ENCODE measurements at places on chromosomes 3 and 15. TPM values are rescaled to one million over a fixed set of nuclear protein-coding genes. Genes with fewer than 3 reads are reported as not detected.

DNA sequence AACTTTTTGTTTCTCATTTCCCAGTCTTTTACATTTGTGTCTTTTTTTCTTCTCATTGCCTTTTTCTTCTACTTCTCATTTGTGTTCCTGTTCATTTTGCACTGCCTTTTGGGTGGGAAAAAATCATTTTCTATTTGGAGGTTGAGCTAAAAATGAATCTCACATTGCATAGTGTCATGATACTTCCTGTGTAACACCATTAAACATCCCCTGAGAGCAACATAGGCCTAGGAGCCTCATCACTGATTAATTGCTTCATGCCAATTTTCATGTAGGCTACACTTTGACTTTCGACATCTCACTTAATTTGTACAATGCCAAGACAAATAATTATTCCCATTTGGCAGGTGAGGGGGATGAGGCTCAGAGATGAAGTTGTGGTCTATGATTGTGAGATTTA, 279.2 kb downstream of the EDEM1 start:
- DNase-seq = no peak

EXD1 gene
- not detected for total RNA-seq

- no peak for DNase-seq
These were observed 281.6 kb downstream of the CNTN6 start for GRCh38 chr3:1374471-1374870.

GRCh38 chr3:35338186-35338585, 301.1 kb upstream of the ARPP21 start:
- no peak for DNase-seq

DNA sequence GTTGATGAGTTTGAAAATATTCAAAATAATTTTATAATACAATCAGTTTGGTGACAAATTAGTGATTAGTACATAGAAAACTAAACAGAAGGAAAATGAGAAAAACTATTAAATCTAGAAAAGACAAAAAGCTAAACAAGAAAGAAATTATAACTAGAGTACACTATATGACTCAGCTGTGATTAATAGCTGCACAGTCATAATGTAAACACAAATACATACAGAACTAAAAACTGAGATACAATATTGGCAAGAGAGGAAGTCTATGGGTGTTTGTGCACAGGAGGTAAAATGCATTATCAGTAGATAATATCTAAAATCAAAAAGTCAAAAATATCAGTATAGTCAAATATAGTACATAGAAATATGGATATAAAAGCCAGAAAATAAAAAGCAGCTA, 80.7 kb upstream of the PCSK6 start:
- DNase-seq = no peak

GRCh38 chr15:25508369-25509002, 69.7 kb upstream of the UBE3A start:
- no peak for DNase-seq

CLK3 gene
- 44.2 TPM for total RNA-seq

GRCh38 chr3:17176757-17177156, 292.0 kb downstream of the PLCL2 start:
- DNase-seq = no peak

DNA sequence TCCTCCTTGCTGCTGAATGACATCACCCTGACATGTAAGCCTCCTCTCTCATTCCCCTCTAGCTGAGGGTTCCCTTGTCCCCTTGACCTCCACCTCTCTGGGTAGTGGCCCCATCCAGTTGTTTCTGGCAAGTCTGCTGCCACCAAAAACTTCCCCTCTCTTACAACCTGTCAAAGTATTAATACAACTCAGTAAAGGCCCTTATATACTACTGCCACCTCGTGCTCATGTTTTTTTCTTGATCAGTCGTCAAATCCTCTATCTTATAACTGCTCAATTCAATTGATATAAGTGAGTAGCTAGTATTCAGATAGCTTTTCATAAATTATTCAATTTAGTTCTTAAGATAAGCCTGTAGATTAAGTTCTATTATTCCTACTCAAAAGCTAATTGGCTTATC, 249.6 kb downstream of the MBNL1 start:
- DNase-seq = no peak

DNA sequence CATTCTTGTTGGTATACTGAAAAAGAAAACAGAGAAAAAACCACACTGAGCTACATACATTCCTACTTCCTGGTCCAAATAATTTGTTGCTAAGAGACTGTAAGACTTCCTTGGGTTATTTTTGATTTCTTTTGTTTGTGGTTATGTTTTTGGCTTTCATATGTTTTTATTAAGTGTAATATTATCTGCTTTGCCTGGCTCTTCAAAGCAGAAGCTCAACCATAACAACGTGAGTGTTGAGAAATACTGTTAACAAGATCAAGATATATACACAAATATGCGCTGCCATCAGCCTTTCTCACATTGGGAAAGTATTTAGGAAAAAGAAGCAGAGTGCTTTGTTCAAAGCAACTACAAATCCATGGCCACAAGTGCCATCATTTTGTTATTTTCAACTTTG, 556.2 kb upstream of the CBLB start:
- DNase-seq = no peak

DNA sequence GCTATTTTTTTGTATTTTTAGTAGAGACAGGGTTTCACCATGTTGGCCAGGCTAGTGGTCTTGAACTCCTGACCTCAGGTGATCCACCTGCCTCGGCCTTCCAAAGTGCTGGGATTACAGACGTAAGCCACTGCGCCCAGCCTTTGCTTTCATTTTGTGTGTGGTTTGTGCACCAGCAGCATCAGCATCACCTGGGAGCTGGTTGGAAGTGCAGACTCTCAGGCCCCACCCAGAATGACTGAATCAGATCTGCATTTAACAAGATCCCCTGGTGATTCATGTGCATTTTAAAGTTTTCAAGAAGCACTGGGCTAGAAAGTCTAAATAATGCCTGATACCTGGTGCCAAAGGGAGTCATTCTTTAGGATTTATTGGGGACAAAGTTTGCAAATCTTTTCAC, 73.4 kb upstream of the BNIP2 start:
- no peak for DNase-seq

DNA sequence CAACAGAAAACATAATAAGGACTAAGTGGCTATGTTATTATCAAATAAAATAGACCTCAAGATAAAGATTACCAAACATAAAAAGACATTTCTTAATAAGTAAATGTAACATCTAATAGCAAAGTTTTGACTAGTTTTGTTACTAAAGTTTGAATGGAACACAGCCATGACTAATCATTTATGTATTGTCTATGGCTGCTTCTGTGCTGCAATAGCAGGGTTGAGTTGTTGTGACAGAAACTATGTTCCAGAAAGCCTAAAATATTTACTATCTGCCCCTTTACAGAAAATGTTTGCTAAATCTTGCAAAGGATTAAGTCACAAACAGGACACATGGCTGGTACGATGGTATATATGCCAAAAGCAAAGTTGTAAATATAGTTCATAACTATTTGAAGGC, 37.9 kb upstream of the MYH15 start:
- no peak for DNase-seq

DNA sequence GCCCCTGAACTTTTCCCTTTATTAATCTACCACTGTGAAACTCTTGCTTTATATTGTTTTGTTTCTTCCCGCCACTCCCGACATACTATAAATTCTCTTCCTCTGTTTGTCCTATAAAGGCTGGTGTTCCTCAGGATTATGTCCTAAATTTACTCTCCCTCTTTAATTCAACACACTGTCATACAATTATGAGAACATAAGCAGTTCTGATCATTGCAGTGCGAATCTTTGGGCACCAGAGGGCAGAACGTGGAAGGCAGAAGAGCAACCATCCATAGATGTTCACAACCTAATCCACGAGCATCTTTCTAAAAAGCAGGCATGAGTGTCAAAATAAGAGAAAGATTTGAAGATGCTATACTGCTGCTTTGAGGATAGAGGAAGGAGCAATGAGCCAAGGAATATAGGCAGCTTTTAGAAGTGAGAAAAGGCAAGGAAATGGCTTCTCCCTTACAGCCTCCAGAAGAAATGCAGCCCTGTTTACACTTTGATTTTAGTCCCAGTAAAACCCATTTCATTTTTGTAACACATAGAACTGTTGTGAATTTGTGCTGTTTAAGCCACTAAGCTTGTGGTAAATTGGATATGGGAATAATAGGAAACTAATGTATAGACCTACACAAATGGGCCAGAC, 179.4 kb downstream of the GBE1 start:
- no peak for DNase-seq

GRCh38 chr15:93330912-93331544, 242.0 kb upstream of the RGMA start:
- DNase-seq = no peak

GRCh38 chr3:23246651-23247050, 43.5 kb downstream of the UBE2E2 start:
- no peak for DNase-seq

CCR9 gene
- total RNA-seq = not detected

DNA sequence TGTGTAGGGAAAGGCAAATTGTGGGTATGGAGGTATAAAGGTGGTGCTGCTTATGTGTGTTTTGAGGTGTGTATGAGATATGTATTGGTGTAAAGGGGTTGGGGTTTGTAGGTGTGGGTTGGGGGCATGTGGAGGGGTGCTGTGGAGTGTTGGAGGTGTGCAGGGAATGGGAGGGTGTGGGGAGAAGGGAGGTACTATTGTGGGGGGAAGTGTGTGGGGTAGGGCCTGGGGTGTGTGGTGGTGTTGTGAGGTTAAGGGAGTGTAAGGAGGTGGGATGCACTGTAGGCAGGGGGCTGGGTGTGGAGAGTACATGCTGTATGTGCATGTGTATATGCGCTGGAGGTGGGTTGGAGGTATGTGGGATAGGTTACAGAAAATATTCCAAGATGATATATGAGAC, 15.7 kb downstream of the CCDC12 start:
- DNase-seq = no peak

- DNase-seq = no peak
These were observed 10.6 kb downstream of the WNT5A start for GRCh38 chr3:55476515-55476914.

- no peak for DNase-seq
These were observed 220.6 kb upstream of the LYSMD4 start for GRCh38 chr15:99953886-99954285.

- peak; percentile 50 for DNase-seq
These were observed 118.0 kb downstream of the ABI3BP start for GRCh38 chr3:100875239-100875638.

GOLGA8H gene
- total RNA-seq = 0.18 TPM

GRCh38 chr3:45560281-45560971, 34.1 kb upstream of the LIMD1 start:
- peak; percentile 77 for DNase-seq

ENTPD3 gene
- total RNA-seq = 0.29 TPM

GRCh38 chr15:69088300-69088965, 72.0 kb upstream of the GLCE start:
- no peak for DNase-seq

GRCh38 chr3:45667569-45667934, 21.6 kb upstream of the SACM1L start:
- DNase-seq = no peak

TP53BP1 gene
- total RNA-seq = 33.5 TPM

CCRL2 gene
- 3.1 TPM for total RNA-seq

LRRFIP2 gene
- 107 TPM for total RNA-seq

GRCh38 chr15:50786871-50787270, 21.4 kb upstream of the SPPL2A start:
- DNase-seq = no peak

GRCh38 chr3:150613034-150613433, 9.9 kb downstream of the SELENOT start:
- DNase-seq = no peak

SPATA12 gene
- total RNA-seq = not detected

DNA sequence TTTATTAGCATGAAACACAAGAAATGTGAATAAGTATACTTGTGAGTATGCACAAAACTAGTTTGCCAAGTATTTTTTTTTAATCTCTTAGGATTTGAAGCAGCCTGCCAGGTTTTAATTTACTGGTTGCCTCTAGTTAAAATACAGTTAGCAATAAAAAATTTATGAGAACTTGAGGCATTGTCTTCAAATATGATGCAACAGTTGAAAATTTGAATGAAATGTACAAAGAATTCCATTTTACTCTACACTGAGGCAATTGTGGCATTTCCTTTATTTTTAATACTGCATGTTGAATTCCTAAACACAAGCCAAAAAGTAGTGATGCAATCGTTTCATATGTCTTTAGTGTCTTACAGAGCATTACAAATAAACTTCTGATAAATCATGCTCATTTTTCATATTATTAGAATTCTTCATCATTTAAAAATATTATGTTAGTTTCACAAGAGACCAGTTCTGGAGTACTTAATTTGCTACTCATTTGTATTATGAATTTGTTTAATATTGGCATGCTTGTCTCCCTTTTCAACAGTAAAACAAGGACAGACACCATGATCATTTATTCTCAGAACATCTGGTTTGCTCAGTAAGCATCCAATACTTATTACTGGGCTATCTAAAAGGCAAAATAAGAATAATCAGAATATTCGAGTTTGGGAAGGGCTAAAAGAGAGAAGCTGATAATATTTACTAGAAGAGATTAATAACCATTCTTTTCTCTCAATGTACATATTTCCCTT, 124.8 kb upstream of the PTX3 start:
- no peak for DNase-seq

GRCh38 chr15:59838900-59839299, 149.8 kb upstream of the BNIP2 start:
- DNase-seq = no peak

CNTN3 gene
- 3.0 TPM for total RNA-seq

- no peak for DNase-seq
These were observed 50.9 kb downstream of the TLE3 start for GRCh38 chr15:70046679-70047369.

DNA sequence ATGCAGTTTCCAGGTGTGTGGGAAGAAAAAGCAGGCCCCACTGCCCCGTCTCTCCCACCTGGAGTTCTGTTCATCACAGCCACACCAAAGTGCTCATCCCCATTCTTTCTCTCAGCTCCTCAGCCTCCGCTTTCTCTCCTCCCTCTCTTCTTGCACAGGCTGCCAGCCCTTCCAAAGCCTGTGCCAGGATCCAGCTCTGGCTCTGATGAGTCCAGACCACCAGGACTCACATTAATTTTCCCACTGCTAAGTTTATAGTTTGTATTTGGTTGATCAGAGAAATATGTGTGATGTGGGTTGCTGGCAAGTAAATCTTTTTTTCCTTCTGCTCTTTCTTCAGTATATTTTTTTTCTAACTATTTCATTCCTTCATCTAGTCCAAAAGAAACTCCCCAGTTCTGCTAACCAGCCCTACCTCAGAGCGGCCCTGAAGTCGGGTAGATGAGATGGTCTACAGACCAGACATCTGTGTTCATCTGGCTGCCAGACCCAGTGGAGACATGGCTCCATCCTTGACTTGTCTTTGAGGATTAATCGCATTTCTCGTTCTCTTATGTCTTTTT, 49.8 kb downstream of the BOC start:
- DNase-seq = no peak

- DNase-seq = no peak
These were observed 414.0 kb upstream of the ZNF717 start for GRCh38 chr3:76199382-76199781.

DNA sequence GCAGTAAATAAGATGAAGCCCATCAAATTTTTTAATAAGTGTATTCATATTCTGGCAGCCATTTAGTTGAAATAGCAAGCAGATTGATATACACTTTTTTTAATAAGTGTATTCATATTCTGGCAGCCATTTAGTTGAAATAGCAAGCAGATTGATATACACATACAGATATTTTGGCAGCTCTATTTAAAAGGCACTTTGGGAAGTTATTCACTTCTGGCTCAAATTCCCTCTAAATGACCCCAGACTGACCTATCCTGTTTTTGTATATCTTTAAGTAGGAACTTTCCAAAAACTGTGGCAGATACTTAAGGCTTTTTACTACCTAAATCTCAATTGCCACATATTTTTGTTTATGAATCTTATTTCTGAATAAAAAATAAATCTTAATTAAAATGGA, 122.3 kb downstream of the PLD1 start:
- DNase-seq = no peak

Measured in left cardiac atrium (tissue), 4 donors.